ENCODE measurements at places on chromosomes 13 and 19.

DNA sequence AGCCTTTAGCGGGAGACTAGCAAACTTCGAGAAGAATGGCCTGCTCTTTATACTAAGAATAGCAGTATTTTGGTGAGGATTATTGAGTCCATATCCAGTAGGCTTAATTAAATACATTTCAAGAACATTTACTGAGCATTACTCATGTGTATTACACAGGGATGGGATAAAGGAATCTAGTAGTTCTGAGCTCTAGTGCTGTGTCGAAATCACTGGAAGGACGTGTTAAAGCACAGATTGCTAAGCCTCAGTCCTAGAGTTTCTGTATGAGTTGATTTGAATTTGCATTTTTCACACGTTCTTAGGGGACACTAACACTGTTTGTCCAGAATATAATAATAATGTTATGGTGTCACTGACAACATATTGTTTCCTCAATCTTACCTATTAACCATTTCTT lies 9.0 kb downstream of the ZNF302 start:
- DNase-seq = no peak

GRCh38 chr19:8129061-8129618 lies 20.3 kb downstream of the FBN3 start:
- DNase-seq = peak; percentile 43

GRCh38 chr19:41206926-41207750 lies 11.9 kb upstream of the AXL start:
- DNase-seq = no peak

DNA sequence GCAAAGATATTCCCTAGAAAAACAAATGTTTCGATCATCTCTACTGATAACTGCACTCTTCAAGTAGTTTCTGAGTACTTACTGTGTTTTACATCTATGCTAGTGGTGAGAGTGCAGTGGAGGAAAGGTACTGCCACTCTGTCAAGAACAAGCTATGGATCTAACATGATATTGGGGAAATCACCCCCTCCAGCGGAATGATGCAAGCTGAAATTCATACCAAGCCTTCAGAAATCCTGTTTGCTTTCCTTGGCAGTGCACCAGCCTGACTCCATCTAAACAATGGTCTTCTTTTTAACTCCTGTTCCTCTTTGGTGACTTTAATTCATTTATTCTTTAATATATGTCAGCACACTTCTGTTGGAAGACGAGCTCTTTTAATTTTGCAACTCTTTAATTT lies 238.0 kb downstream of the PCDH9 start:
- DNase-seq = no peak

- no peak for DNase-seq
These were observed 12.3 kb downstream of the CLDN10 start for GRCh38 chr13:95564733-95565291.

DNA sequence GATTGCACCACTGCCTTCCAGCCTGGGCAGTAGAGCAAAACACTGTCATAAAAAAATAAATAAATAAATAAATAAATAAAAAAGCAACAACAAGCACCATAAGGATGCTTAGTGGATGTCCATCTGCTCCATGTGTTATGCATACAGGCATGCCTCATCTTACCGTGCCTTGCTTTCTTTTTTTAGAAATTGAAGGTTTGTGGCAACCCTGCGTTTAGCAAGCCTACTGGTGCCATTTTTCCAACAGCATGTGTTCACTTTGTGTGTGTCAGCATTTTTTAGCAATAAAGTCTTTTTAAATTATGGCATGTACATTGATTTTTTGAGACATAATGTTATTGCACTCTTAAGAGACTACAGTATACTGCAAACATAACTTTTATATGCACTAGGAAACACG lies 68.3 kb downstream of the PEPD start:
- DNase-seq = no peak

GRCh38 chr19:53193535-53194222 lies 521 bp upstream of the ZNF665 start:
- DNase-seq = no peak

DNA sequence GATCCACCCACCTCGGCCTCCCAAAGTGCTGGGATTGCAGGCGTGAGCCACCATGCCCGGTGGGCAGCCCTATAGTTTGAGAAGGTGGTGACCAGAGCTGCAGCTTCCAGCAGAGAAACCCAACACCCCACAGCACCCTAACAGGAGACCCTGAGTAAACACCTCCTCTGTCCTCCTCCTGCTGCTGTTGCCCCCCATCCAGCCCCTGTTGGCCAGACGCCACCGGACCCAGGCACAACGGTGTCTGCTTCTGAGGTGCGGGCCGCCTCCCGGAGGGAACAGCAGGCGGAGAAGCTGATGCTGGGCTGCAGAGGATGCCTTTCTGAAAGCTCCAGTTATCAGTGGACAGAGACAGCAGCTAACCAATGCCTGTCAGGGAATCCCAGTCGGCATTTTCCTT lies 175.5 kb downstream of the COL4A1 start:
- no peak for DNase-seq

DNA sequence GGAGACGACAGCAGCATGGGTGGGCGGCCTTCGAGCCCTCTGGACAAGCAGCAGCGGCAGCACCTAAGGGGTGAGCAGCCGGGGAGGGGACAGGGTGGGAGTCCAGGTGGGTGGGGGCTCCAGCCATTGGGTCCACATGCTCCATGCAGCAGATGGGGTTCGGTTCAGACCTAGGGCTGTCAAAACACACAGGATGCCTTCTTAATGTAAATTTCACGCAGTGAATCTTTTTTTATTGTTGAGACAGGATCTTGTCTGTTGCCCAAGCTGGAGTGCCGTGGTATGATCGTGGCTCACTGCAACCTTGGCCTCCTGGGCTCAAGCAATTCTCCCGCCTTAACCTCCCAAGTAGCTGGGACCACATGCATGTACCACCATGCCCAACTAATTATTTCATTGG lies 15.9 kb downstream of the PGLS start:
- no peak for DNase-seq

DNA sequence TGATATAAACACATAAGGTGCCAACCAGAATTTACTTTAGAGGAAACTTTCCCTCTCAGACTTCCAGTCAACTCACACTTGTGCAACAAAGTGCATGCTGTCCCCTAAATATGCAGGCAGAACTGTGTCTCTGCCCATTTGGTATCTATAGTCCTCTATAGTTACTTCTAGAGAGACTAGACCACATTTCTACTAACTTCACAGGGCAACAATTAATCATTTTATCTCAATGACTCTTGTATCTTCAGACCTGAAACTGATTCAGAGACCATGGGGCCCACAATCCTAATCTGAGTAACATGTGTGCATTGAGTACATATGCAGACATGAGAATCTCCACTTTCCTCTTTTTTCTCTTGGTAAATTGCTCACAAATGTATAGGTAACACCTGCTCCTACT lies 158.1 kb downstream of the ZNF486 start:
- no peak for DNase-seq

- no peak for DNase-seq
These were observed 6.3 kb downstream of the ZNF71 start for GRCh38 chr19:56601375-56601774.

- no peak for DNase-seq
These were observed 88.8 kb downstream of the GNG7 start for GRCh38 chr19:2613507-2614295.

DNA sequence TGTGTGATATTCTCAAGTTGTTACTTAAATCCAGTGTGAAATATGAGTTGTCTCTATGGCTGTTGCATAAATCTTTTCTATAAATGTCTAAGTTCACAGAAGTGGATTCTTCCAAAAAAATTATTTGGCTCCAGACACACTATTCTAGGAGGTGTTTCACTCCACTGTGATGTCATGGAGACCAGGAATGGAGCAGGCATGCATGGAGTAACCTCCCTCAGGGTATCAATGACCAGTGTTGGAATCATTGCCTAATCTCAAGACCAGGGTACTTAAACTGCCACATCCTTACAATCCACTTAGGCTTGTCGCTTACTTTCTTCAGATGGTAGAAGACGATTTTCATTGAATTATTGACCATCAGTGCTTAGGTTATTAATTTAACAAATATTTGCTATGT lies 55.4 kb downstream of the LRRC63 start:
- DNase-seq = no peak

- DNase-seq = no peak
These were observed 537.4 kb downstream of the MYO16 start for GRCh38 chr13:109166804-109167203.

DNA sequence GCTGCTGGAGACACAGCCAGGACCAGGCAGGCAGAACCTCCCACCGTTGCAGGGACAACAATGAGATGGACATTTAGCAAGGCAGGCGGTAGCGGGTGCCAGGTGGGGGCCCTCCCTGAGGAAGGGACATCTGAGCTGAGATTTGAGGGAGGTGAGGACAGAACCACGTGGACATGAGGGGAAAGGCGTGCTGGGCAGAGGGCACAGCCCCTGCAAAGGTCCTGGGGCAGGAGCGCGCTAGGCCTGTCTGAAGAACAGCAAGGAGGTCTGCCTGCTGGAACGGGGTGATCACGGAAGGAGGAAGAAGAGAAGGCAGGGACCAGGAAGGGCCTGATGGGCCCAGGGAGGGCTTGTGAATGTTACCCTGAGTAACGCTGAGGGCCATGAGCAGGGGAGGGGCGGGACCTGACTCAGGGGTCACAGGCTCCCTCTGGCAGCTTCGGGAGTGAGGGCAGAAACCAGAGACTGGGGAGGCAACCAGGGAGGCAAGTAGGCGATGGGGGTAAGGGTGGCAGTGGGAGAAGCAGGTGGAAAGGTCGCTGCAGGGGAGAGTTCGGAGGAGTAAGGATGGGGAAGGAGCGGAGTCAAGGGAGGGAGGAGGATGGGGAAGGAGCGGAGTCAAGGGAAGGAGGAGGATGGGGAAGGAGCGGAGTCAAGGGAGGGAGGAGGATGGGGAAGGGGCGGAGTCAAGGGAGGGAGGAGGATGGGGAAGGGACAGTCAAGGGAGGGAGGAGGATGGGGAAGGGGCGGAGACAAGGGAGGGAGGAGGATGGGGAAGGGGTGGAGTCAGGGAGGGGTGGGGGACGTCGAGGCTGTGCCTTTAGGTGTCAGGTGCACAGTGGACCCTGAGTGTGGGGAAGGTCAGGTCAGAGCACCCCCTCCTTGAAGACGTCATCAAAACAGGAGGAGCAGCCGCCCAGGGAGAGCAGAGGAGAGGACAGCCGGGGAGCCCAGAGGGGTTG lies 15.7 kb upstream of the B3GNT3 start:
- no peak for DNase-seq

GRCh38 chr13:28252547-28252946 lies 114.2 kb downstream of the PAN3 start:
- no peak for DNase-seq

GRCh38 chr19:3683405-3684053 lies 16.7 kb downstream of the PIP5K1C start:
- DNase-seq = no peak

DNA sequence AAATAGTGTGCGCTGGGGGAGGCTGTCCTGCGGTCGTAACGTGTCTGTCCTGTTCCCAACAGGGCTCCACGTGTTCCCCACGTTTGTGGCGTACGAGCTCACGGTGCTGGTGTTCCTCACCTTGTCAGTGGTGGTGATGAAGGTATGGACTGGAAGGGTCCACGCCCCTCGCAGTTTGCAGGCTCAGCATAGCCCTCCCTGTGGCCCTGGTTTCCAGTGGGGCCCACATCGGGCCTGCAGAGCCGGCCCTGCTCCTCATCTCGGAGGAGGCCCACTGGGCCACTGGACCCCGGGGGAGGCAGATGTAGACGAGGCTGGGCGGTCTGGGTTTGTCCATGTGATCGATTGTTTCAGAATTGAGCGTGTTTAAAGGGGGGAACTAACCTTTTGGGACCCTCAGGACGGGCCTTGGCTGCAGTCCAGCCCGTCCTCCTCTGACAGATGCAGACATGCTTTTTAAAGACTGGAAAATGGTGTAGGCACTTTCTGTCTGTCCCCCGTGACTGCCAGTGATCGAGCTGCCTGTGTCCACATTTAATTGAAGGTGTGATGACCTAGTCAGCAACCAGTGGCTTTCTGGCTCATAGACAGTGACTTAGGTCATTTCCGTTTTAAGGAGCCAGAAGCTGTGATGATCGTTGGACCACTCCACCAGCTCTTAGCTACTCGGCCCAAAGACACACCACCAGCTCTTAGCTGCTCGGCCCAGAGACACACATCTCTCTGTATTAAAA lies 37.1 kb upstream of the TFDP1 start:
- DNase-seq = no peak

DNA sequence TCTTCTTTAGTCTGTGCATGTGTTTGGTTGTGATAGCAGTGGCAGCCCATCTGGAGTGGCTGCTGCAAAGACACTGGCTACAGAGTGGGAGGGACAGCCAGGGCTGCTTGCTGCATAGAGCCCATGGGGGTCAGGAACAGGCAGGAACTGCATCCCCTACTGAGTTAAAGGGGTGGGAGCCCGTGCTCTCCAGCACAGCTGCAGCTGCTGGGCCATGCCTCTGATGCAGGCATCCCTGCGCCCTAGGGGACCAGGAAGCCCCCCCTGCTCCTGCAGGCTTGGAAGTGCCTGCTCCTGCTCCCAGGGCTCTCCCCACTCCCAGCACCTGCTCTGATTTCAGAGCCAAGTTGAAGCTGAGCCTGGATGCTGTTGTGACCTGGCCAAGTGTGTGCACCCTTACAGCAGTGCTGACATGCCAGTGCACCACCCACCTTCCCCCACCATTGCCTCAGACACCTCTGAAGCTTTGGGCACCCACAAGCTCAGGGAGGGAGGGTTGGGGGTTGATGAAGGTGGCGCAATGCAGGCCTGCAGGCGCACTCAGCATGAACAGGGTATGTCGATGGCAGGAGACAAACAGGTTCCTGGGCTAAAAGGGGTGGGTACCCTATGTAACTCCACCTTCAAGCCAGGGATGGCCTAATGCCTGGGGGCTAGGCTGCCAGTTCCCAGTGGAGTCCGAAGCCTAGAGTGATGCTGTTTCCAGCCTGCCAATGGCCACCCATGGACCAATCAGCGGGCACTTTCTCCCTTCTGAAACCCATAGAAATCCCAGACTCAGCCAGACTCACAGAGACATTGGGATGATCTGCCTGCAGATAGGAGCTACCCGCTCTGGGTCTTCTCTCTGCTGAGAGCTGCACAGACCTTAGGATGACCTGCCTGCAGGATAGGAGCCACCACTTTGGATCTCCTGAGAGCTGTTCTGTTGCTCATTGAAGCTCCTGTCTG lies 919.9 kb upstream of the MIR17HG start:
- no peak for DNase-seq

DNA sequence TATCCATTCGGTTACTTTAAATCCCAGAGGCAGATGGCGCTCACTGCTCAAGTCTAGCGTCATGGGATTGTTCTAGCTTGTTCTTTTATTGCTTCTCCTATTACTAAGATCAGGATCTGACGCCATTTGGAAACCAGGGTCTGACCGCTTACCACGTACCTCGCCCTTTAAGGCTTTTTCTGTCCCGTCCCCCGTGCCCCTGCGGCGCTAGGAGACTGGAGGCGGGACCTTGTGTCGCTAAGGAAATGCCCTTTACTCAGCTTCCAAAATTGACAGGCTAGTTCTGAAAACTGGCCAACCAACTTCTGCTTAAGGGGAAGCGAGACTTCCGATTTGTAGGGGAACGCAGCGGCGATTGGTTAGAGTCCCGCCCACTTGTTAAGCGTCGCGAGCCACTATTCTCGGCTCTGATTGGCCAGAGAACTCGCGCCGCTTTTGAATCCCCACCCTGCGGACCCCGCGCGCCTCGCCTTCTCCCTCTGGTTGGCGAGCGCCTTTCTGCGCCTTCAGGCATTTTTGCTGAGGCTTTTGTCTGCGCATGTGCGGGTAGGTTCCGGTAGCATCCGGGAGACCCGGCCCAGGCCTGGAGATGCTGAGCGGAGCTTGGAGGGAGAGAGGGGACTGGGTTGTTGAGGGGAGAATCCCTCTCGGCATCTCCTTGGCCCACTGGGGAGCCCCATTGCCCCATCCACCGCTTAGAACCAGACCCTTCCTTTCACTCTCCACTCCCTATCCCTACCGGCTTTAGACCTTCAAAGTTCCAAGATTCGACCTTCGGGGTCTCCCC lies 3.9 kb upstream of the C19orf84 start:
- DNase-seq = peak; percentile 100
